H4 (cell line): ENCODE measurements at places on chromosomes 12 and 14. TPM values are rescaled to one million over a fixed set of nuclear protein-coding genes. Genes with fewer than 3 reads are reported as not detected.

- no peak for DNase-seq
These were observed 5.4 kb downstream of the ITGB7 start for GRCh38 chr12:53201639-53202038.

DNA sequence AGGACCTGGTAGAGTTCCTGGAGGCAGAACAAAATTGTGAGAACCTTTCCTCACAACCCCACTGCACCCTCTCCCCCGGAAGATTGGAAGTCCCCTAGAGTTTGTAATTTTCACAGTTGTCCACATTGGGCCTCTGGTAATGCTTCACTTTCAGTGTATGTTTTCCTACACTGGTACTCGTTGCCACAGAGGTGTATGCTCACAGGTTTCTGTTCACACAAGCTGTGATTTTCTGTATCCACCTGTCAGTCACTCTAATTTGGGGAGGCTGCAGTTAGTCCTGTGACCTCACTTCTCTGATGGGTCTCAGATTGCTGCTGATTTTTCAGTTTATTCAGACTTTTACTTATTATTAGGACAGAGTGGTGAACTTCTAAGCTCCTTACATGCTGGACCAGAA lies 66.4 kb upstream of the BMP4 start:
- DNase-seq: no peak

DNA sequence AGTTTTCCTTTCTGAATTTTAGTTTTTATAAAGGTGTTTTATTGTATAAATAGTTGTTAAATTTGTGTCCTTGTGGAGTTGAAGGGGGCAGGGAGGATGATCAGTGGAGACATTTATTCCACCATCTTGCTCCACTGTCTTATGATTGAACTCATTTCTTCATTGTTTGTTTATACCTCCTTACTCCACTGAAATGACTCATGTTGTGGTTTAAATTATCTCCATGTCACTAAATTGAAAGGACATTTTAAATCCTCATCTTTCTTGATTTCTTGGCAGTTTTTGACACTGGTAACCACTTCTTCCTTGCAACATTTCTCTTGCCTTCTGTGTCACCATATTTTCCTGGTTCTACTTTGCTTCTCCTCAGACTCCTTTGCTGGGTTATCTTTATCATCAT lies 23.6 kb upstream of the FERMT2 start:
- DNase-seq: peak; percentile 24

GRCh38 chr14:34554540-34555250 lies 15.2 kb upstream of the EAPP start:
- no peak for DNase-seq

DNA sequence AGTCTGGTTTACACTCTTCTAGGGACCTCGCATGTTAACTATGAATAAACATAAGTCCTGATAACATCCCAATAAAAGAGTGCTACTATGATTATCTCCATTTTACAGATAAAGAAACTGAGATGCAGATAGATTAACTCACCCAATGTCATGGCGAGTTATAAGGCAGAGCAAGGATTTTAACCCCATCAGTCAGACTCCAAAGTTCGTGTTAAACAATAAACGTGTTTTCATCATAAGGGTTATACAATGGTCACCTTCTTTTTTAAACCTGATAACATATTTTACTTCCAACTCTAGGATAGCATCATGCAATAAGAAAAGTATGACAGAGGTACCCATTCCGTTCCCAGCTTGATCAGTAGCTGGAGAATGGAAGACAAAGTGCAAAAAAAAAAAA lies 1.2 kb downstream of the AREL1 start:
- no peak for DNase-seq

DNA sequence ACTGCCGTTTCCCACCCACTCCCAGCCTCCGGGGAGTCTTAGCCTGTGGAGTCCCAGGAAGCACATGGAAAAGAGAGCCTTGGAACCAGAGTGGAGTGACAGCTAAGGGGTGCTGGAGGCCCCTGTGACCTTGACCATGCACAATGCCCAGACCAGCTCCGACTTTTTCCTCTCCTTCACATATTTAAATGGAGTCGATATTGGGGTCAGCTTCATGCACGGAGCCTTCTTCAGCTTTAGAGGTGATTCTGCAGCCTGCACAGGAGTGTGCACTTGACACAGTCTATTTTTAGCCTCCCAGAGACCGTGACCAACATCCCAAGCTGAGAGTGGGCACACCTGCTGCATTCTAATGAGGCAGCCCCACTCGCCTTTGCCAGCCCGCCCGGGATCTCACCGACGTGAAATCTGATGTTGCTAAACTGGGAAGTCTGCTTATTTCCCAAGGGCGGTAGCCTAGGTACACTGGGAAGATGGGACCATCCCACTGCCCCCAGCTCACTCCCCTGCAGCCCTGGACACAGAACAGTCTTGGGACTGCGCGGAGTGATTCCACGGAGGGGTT lies 47.5 kb downstream of the PRMT8 start:
- DNase-seq: no peak

- DNase-seq: no peak
These were observed 45.9 kb upstream of the CTDSP2 start for GRCh38 chr12:57892232-57892972.

DNA sequence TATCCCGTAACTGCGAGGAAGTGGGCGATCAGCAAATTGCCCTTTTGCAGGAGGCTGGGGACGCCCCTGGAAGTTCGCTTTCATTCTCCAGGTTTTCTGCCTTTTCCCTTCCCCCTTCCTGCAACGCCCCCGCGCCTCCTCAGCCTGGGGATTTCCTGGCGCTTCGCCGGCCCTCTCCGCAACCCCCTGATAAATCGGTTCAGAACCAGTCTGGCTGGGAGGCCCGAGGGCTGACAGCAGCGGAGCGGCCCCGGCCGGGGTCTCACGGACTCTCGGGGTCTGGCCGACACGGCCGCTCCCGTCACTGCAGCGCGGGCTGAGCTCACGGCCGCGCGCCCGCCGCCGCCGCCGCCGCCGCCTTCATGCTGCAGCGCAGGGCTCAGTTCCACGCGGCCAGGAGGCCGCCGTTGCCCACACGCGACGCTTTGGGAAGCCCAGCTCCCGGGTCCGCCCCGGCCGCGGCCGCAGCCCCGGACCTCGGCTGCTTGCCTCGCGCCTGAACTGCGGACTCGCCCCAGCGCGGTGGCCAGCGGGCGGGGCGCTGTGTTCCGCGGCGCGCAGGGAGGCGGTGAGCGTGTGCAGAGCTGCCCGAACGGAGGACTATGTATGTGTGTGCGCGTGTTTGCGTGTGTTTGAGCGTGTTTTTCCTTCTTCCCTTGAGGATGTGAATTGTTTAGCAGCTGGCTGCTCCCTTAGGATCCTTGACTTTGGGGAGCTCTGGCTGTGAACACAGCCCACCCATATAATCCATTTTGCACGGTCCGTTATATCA lies at the start of gene LRFN5:
TSS of gene LRFN5 (plus strand) at position 345 of the 772 bp plus-strand sequence.
- peak; percentile 14 for DNase-seq

DNA sequence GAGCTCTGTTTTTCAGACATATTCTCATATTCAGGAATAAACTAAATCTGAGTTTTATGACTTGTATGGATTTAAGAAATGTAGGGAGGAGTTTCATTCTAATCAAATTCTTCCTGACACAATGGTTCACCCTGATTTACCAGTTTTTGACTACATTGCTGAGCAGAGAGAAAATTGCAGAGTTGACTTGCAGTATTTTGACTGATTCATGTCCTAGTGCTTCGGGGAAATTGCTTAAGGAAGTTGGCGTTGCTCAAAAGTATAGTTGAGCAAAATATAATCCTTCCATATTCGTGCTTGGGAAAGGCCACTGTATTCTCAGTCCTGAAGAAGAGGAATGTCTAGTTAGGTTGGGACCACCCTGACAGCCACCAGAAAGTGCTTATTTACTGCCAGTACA lies 1.3 kb upstream of the TWF1 start:
- DNase-seq: no peak

DNA sequence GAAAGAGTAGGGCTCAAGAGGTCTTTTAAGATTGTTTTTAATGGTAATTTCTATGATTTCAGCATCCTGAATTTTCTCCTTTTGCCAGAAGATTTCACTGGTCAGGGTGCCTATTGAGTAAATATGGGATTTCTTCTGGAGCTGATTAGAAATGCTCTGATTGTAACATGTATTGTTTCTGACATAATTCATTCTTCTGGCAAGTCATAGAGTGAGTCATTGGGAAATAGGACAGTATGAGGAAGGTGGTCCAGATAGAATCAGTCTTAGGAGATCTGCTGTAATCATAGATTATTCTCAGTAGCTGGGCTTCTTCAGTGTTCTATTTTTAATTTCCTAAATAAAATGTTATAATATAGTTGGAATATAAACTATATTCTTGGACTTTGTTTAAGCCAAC lies 182.0 kb upstream of the NAV3 start:
- DNase-seq: no peak

GRCh38 chr14:81449114-81449513 lies 49.0 kb upstream of the STON2 start:
- DNase-seq: no peak

DNA sequence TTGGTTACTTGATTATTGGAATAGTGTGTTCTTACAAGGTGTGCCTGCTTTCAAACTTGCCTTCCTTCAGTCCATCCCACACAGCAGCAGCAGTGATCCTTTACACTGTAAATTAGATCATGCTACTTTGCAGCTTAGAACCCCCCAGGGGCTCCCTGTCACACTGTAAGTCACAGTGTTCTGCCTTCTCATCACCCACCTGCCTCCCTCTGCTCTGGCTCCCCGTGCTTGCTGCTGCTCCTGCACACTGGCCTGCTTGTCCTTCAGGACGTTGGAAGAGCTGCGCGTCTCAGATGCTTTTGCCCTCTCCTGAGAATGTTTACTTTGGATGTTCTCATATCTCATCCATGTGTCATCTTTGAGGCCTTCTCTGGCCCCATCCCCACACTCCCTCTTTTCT lies 27.3 kb downstream of the ZC3H14 start:
- DNase-seq: no peak

GRCh38 chr12:79725987-79726386 lies 35.2 kb upstream of the PAWR start:
- DNase-seq: no peak

GRCh38 chr14:103705504-103706284 lies 9.6 kb downstream of the XRCC3 start:
- no peak for DNase-seq

- no peak for DNase-seq
These were observed at the start of gene CKB for GRCh38 chr14:103522649-103523574. Gene CKB, minus strand, starts transcription at chr14:103522830. Its CDS starts 337 bp downstream, at chr14:103522493.

- DNase-seq: no peak
These were observed 53.1 kb downstream of the PDE3A start for GRCh38 chr12:20421421-20421820.

- DNase-seq: no peak
These were observed 1.5 kb downstream of the WNK1 start for GRCh38 chr12:753611-754472.

- peak; percentile 43 for DNase-seq
These were observed 2.2 kb downstream of the CDK2AP1 start for GRCh38 chr12:123269395-123269892.

DNA sequence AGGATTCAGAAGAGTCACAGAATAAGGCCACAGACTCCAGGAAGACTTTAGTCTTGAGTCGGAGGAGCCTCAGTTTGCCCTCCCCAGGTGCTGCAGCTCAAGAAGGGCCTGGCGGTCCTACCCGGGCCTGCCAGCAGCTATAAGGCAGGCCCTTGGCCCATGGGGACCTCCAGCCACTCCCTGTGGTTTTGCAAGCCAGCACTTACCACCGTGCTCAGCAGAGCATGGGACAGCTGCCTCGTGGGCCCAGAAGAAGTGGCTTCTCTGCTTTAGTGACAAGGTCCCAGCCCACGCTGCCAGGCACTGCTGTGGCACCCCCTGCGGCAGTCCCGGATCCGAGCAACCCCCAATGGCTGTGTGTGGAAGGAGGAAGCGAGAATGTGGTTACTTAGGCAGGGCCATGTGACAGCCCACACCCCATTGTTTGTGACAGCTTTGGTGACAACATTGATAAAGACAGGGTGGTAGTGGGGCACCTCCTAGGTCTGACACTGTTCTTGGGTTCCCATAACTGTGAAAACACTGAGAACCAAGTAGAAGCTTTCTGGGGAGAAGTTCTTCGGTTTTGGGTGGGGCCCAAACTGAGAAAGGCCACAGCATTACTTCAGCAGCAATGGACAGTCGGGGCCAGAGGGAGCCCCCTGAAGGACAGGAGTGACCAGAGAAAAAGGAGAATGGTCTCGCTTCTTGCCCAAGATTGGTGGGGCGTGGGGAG lies at the start of gene SELPLG:
TSS of gene SELPLG (minus strand) at position 361 of the 715 bp plus-strand sequence. CDS start 9,587 bp downstream, outside the sequence.
- DNase-seq: no peak

DNA sequence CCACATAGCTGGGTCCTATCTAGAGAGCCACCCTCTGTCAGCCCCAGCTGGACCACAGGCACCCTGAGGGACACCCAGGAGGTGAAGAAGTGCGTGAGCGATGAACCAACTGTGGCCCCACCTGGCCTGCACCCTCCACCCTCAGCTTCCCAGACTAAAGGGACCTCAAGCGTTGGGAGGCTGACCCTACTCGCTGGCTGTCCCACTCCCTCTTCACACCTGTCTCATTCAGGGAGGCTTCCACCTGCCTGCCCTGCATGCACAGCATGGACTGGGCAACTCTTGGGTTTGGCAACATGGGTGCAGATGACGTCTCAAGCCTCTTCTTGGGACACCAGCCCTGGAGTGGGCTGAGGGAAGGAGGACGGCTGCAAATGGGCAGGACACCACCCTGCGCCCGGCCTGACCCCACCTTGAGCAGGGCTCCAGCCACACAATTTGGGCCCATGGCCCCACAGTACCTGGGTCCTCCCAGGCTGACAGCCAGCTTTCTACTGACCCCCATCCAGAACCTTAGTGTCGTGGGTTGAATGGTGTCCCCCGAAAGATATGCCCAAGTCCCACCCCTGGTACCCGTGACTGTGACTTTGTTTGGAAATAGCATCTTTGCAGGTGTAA lies 2.1 kb downstream of the TMEM179 start:
- DNase-seq: no peak

- DNase-seq: no peak
These were observed 23.3 kb downstream of the PDZRN4 start for GRCh38 chr12:41211448-41211847.

DNA sequence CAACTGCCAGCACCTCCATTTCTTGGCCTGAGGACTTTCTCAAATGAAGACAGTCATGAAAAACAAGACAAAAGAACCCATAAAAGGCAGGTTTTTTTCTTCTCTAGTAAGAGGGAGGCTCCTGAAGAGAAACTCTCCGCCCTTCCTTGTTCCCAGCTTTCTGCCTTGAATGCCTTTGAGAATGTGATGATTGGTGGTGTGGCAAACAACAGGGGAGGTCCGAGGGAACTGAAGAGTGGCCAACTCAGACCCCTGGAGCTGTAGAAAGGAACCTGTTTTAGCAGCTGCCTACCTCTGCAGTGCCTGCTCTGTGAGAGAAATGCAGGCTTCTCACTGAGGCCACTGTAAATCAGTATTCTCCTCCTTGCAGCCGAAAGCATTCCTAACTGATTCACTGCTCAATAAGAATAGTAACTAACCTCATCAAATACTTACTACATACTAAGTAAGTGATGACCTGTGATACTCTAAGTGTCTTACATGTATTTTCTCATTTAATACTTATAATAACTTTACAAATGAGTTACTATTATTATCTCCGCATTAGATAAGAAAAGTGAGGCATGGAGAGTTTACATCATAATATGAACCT lies 16.7 kb upstream of the ERC1 start:
- DNase-seq: no peak

- DNase-seq: no peak
These were observed 506.6 kb upstream of the ATXN7L3B start for GRCh38 chr12:74031045-74031444.

GRCh38 chr12:98741196-98741555 lies 96.1 kb downstream of the APAF1 start:
- DNase-seq: no peak

RXYLT1 gene
- total RNA-seq: 28.9 and 33.5 TPM in 2 replicates

PWP1 gene
- 78.2 and 80.7 TPM in 2 replicates for total RNA-seq

RAB15 gene
- total RNA-seq: 10.1 and 10.3 TPM in 2 replicates

GPN3 gene
- 37.0 and 50.3 TPM in 2 replicates for total RNA-seq

GMFB gene
- total RNA-seq: 61.7 and 74.0 TPM in 2 replicates

CFAP251 gene
- 3.3 and 5.2 TPM in 2 replicates for total RNA-seq

WASHC4 gene
- total RNA-seq: 27.8 and 35.8 TPM in 2 replicates

DIO2 gene
- 37.3 and 48.7 TPM in 2 replicates for total RNA-seq

MORN3 gene
- total RNA-seq: 0.23 TPM in 1 of 2 replicates, not detected in the other

CIROP gene
- total RNA-seq: not detected in 2 replicates
